ENCODE measurements at places on chromosomes 11 and 22.
A peak's percentile ranks its signal among the peaks of the same experiment; 100 is the strongest.

DNA sequence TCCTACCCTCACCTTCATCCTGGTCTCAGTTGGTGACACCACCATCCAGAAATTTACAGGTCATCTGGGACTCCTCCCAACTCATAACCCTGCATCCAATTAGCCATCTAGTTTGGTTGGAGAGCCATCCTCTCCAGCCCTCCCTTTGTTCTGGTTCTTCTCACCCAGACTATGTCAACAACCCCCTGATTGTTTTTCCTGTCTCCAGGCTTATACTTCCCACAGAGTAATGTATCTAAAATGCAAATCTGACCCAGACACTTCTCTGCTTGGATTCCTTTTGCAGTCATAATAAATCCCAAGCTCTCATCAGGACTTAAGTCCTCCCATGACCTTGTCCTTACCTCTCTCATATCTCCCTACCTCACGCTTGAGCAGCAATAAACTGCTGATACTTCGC, 3.0 kb downstream of the TTC12 start:
- no peak overlapping the region for H3K4me3 ChIP-seq
- no peaks in the 10 kb centered on the region for H3K27me3 ChIP-seq
- DNase-seq: no peak
- H3K27ac ChIP-seq: no peak overlapping the region
- peaks cover 7% of the 10 kb centered on the region for H3K4me1 ChIP-seq

- H3K27ac ChIP-seq: no peak overlapping the region
- no peaks in the 10 kb centered on the region for H3K36me3 ChIP-seq
- no peaks in the 10 kb centered on the region for H3K4me1 ChIP-seq
- no peak overlapping the region for H3K4me3 ChIP-seq
- H3K27me3 ChIP-seq: no peaks in the 10 kb centered on the region
- no peak for DNase-seq
Measured at GRCh38 chr11:114326151-114326550, 30.0 kb downstream of the NNMT start.

DNA sequence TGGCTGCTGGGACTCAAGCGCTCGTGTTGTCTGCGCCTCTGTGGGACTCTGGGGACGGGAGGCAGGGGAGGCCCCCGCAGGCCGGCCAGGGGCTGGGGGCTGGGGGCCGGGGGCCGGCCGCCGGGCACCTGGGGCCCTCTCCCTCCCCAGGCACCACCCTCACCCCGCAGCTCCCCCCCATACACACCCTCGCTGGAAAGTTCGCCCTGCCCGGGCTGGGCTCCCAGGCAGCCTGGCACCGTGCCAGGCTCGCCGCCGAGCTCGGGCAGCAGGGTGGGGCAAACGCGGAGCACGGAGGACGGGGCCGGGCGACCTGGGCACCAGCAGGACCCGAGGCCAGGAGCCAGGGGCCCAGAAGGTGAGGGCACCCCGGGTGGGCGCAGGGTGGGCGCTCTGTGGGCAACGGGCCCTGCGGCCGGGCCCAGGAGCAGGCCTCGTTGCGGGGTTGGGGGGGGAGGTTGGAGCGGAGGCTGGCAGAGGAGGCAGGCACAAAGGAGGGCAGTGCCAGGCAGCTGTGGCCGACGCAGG, 76.7 kb upstream of the WNT7B start:
- H3K27me3 ChIP-seq: peaks cover 2% of the 10 kb centered on the region
- peak overlapping the region; percentile 78 for H3K27ac ChIP-seq
- DNase-seq: peak; percentile 33
- H3K36me3 ChIP-seq: no peaks in the 10 kb centered on the region
- H3K4me3 ChIP-seq: peak overlapping the region; percentile 54
- no peaks in the 10 kb centered on the region for H3K4me1 ChIP-seq

- H3K27me3 ChIP-seq: no peaks in the 10 kb centered on the region
- no peaks in the 10 kb centered on the region for H3K36me3 ChIP-seq
- H3K4me1 ChIP-seq: no peaks in the 10 kb centered on the region
- no peak overlapping the region for H3K27ac ChIP-seq
- no peak overlapping the region for H3K4me3 ChIP-seq
Measured at GRCh38 chr11:12390687-12391110, 13.3 kb downstream of the PARVA start.

GRCh38 chr11:130314184-130314749, 450 bp downstream of the ZBTB44 start:
- peak overlapping the region; percentile 89 for H3K4me3 ChIP-seq
- peak; percentile 56 for DNase-seq
- no peaks in the 10 kb centered on the region for H3K27me3 ChIP-seq
- no peaks in the 10 kb centered on the region for H3K36me3 ChIP-seq
- peak overlapping the region; percentile 50 for H3K27ac ChIP-seq

DNA sequence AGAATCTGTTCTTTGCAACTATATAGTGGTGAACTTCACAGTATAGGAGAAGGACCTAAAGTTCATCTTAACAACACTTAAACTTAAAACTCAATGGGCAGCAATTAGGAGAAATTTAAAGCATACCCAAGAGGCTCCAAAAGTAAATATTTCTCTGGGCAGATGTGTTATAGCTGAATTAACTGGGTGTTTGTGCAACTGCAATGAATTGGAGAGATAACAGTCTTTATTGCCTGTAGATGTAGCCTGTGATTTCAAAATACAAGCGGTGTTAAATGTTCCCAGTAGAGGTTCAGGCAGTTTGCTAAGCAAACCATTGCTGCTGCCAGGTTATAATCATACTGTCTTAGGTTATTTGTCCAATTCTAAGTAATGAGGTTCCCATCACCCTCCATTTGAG, 294.1 kb upstream of the MTNR1B start:
- no peak overlapping the region for H3K27ac ChIP-seq
- H3K36me3 ChIP-seq: no peaks in the 10 kb centered on the region

- H3K4me1 ChIP-seq: no peaks in the 10 kb centered on the region
- H3K36me3 ChIP-seq: no peaks in the 10 kb centered on the region
- H3K27ac ChIP-seq: no peak overlapping the region
- H3K4me3 ChIP-seq: no peak overlapping the region
- H3K27me3 ChIP-seq: peaks cover 2% of the 10 kb centered on the region
Measured at GRCh38 chr22:19016081-19016766, 80.1 kb upstream of the PRODH start.

GRCh38 chr22:26399289-26399688, 29.8 kb upstream of the ASPHD2 start:
- H3K27ac ChIP-seq: no peak overlapping the region
- no peak overlapping the region for H3K4me3 ChIP-seq
- H3K36me3 ChIP-seq: no peaks in the 10 kb centered on the region
- H3K27me3 ChIP-seq: peaks cover 8% of the 10 kb centered on the region

DNA sequence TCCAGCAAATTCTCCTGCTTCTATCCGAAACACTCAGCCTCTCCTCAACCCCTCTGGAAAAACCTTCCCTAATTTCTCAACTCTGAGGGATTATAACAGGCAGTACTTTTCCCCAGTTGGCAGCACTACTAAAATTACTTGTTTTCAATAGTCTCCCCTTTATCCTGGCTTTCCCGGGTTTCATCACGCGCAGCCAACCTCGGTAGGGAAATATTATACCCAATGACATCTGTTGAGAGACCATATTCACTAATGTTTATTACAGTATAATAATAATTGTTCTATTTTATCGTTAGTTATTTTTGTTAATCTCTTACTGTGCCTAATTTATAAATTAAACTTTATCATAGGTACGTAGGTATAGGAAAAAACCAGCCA, 330 bp upstream of the POLD3 start:
- DNase-seq: no peak
- H3K27me3 ChIP-seq: peaks cover 2% of the 10 kb centered on the region
- no peaks in the 10 kb centered on the region for H3K36me3 ChIP-seq
- H3K4me3 ChIP-seq: peak overlapping the region; percentile 78
- peaks cover 8% of the 10 kb centered on the region for H3K4me1 ChIP-seq

- no peak for DNase-seq
- H3K36me3 ChIP-seq: no peaks in the 10 kb centered on the region
- no peak overlapping the region for H3K4me3 ChIP-seq
- no peaks in the 10 kb centered on the region for H3K27me3 ChIP-seq
- peaks cover 44% of the 10 kb centered on the region for H3K4me1 ChIP-seq
Measured at GRCh38 chr11:96246718-96247552, 96.1 kb downstream of the MAML2 start.

DNA sequence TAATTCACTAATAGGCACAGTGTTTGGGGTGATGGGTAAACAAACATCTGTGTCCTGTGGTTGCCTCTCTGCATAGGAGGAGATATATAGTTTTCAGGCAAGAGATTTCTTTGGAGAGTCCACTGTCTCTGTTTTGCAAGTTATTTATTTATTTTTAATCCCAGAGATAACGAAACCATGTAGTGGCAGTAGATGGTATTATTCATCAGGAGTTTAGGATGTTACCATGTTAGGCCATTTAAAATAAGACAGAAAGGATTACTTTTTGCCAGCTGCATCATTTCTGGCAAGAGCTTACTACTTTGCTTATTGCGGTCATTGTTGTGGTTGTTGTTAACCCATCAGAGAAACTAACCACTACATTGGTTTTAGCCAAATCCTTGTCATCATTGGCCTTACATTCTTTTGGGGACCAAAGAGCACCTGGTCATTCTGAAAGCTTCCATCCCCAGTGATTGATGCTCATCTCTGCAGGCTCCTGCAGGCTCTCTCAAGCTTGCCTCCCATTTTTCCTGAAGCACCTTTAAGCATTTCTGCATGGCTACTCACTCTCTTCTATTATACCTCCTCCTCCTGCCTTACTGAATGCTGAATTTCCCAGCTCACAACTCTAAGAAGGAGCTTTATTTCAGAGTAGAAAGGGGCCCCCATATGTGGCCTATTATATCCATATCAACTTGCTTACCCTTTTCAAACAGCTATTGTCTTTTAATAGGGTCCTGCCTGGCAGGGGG, 84.4 kb downstream of the CSTPP1 start:
- H3K36me3 ChIP-seq: no peaks in the 10 kb centered on the region
- H3K27me3 ChIP-seq: no peaks in the 10 kb centered on the region
- no peak overlapping the region for H3K27ac ChIP-seq
- no peak for DNase-seq
- no peaks in the 10 kb centered on the region for H3K4me1 ChIP-seq

- no peak for DNase-seq
- H3K4me3 ChIP-seq: no peak overlapping the region
- H3K27ac ChIP-seq: no peak overlapping the region
Measured at GRCh38 chr11:106426696-106427095, 349.2 kb downstream of the AASDHPPT start.

DNA sequence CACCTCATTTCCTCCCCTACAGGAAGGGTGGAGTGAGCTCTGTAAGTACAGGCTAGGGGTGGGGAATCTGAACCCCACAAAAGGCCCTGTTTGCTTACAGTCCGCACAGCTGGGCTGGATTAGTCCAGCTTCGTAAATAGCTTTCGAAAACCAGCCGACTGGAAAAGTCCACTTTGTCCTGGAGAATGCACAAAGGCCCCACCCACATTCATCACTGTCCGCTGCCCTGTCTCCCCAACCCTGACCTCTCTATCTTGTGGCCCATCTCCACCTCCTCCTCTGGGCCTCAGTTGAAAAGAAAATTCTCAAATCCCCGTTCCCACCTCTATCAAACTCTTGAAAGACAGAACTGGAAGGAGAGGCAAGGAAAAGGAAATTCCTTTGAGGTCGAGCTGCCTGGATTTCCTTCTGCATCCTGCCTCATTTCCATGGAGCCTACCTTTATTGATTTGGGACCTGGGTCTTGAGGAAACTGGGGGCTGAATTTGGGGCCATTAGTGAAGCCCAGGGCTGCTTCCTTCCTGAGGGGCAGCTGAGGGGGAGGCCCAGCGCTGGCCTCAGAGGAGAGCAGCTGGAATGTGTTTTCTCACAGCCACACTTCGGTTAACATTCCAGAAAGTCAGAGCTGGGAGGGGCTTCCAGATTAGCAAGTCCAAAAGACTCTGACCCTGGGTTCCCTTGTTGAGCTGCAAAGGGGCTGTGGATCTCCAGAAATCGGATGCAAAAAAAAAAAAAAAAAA, 147.6 kb downstream of the FBXO7 start:
- no peak for DNase-seq
- no peaks in the 10 kb centered on the region for H3K36me3 ChIP-seq
- H3K27me3 ChIP-seq: peaks cover 23% of the 10 kb centered on the region
- no peaks in the 10 kb centered on the region for H3K4me1 ChIP-seq
- no peak overlapping the region for H3K27ac ChIP-seq

DNA sequence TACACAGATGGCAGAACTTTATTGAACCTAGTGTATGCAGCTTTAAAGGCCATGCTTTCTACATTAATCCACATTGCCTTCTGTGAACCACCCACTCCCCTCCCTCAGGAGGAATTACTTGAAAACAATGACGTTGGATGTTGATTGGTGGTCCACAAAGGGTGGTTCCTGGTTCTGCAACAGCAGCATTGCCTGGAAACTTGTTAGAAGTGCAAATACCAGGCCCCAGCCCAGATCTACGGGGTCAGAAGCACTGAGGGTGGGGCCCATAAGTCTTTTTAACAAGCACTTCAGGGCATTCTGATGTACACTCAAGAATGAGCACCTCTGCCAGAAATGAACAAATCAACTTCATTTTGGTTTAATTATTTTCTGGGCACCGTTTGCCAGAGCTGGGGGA, 91.0 kb downstream of the ISX start:
- no peaks in the 10 kb centered on the region for H3K4me1 ChIP-seq
- H3K27me3 ChIP-seq: no peaks in the 10 kb centered on the region
- H3K36me3 ChIP-seq: no peaks in the 10 kb centered on the region
- no peak overlapping the region for H3K27ac ChIP-seq

- peaks cover 5% of the 10 kb centered on the region for H3K4me1 ChIP-seq
- no peaks in the 10 kb centered on the region for H3K27me3 ChIP-seq
- no peak overlapping the region for H3K27ac ChIP-seq
- no peak overlapping the region for H3K4me3 ChIP-seq
Measured at GRCh38 chr22:49775191-49775866, 52.3 kb downstream of the BRD1 start.

DNA sequence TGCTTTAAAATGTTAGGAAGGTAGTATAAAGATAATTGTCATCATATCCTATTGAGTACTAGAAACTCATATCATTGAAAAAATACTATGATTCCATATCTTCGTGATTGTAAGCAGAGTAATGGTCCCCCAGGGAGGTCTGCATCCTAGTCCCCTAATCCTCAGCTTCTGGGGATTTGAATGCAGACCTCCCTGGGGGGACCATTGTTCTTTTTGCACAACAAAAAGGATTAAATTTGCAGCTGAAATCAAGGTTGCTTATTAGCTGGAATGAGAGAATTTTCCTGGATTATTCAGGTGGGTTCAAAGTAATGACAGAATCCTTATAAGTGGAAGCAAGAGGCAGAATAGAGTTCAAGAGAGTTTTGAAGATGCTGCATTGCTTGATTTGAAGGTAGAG, 26.1 kb upstream of the MS4A6A start:
- H3K27me3 ChIP-seq: no peaks in the 10 kb centered on the region
- H3K27ac ChIP-seq: no peak overlapping the region
- H3K4me1 ChIP-seq: no peaks in the 10 kb centered on the region
- H3K4me3 ChIP-seq: no peak overlapping the region
- no peaks in the 10 kb centered on the region for H3K36me3 ChIP-seq
- DNase-seq: no peak
